ENCODE measurements at places on chromosomes 1 and 21. TPM values are rescaled to one million over a fixed set of nuclear protein-coding genes. Genes with fewer than 3 reads are reported as not detected.

FOXE3 gene
- not detected for total RNA-seq

FAM78B gene
- 0.07 TPM for total RNA-seq

CR1L gene
- not detected for total RNA-seq

SH3BGR gene
- 1.3 TPM for total RNA-seq

AMIGO1 gene
- total RNA-seq: 0.82 TPM

COL6A2 gene
- total RNA-seq: 0.17 TPM

FCMR gene
- total RNA-seq: 3.5 TPM
